NCI-H446 treated with DMSO at 0.1 percent for 48 hours (cell line): ENCODE measurements at places on chromosomes 16 and 17.

DNA sequence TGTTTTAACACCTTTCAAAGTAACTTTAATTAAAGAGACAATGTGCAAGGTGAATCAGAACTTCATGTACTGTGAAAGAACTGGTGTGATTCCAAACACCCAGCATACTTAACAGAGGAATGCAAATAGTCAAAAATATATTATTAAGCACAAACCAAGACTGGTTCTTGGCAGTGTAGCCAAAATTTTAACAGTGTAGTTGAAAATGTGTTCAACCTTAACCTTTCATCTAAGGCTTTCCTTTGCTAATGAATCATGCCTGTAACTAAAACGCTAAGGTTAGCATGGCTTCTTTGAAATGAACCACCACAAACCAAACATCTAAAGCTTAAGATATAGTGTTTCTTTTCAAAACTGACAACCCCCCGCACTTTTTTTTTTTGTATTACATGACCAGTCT lies 146.3 kb upstream of the AXIN2 start:
- no peak for DNase-seq

DNA sequence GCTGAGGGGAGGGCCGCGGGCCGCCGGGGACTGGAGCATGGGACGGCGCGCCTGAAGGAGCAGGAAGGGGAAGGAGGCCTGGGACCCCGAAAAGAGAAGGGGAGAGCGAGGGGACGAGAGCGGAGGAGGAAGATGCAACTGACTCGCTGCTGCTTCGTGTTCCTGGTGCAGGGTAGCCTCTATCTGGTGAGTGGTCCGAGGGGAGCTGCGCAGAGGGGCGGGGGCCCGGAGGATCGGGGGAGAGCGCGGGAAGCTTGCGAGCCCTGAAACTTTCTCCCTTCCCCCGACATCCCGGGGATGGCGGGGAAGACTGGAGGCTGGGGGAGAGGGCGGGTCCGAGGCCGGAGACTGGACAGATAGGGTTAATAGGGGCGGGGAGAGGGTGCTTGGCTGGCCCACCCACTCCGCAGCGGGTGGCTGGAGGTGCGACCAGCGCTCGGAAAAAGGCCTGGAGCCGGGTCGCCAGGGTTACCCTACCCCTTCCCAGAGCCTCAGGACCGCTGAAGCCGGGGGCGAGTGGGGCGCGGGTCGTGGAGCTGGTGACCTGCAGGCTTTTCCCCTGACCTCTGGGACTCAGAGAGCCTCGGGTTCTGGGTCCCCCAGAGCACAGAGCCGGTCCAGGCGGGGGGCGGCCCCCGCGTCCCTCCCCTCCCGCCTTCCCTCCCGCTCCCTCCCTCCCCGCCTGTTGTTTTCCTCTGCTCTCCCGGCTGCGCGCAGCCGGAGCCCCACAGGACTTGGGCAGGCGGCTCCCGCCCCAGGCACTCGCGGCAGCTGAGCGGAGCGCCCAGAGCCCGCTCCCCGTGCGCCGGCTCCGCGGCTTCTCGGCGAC lies 631 bp downstream of the NXPH3 start:
- no peak for DNase-seq

DNA sequence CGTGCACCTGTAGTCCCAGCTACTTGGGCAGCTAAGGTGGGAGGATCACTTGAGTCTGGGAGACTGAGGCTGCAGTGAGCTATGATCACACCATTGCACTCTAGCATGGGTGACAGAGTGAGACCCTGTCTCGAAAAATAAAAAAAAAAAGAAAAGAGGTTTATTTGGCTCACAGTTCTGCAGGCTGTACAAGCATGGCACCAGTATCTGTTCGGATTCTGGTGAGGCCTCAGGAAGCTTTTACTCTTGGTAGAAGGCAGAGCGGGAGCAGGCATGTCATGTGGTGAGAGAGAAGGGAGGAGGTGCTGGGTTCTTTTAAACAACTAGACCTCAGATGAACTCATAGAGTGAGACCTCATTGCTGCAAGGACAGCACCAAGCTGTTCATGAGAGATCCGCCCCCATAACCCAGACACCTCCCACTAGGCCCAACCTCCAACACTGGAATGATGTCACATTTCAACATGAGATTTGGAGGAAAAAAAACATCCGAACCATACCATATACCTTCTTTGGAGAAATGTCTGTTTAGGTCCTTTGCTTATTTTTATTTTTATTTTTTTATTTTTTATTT lies 10.3 kb upstream of the RMI2 start:
- no peak for DNase-seq

DNA sequence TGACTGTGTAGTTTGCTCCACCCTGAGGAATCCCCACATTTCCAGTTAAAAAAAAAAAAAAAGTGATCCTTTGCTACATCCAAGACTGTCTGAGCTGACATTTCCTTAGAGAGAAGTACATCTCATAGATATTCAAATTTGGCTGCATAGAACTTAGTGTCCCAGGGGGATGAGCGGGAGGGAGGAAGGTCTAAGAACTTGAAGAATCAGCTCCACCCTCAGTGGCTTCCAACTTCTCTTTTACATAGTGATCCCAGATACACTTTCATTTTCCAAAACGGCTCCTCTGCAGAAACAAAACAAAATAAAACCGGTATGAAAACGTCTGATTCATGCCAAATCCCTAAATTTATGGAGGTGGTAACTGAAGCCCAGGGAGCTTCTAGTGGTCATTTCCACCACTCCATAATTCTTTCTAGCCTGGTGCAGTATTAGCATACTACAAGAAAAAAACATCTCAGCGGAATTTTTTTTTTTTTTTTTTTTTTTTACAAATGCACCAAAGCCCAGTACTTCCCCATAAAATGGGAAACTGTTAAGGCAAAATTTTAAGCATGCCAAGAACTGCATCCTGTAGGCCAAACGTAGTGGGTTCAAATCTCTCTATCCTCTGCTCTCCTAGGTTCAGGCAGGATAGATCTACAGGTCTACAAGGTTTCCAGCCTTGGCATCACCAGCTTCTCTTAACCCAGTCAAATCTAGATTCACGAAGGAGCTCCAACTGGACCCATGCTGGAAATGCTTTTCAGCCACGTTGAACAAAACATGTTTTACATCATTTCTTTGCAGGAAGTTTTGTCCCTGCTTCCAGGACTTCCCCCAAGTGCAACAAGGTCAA lies 29.3 kb downstream of the MAF start:
- no peak for DNase-seq

DNA sequence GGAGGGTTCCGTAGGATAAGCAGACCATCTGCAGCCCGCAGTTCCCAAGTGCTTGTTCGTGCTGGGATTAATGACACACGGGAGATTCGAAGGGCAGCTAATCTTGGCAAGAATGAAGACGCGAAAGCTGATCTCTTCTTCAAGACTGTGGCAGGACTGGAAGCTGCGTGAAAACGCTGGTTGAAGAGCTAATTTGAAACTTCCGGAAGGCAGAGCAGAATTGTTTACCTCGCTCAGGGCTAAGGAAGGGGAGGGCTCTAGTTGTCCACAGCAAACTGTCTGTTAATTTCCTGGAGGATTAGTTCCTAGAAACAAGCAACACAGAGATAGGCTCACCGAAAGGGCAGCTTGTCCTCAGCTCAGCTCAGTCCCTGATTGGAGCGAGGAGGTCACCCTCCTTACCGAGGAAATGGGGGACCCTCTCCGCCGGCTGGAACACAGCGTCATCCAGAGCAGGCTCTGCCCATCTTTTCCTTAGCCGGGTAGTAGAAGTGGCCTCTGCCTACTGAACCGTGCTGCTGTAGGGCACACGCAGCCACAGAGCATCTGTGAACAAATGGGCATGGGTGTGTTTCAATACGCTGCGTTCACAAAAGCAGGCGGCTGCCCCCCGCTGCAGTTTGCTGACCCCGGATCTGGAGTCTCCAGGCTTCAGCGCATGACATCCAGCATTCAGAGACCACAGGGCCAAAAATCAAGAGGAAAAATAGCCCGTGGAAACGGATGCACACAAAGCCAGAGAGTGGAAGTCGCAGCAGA lies 16.7 kb upstream of the BAIAP2 start:
- no peak for DNase-seq

GRCh38 chr17:71725811-71726210 lies 395.0 kb upstream of the SOX9 start:
- peak; percentile 84 for DNase-seq

DNA sequence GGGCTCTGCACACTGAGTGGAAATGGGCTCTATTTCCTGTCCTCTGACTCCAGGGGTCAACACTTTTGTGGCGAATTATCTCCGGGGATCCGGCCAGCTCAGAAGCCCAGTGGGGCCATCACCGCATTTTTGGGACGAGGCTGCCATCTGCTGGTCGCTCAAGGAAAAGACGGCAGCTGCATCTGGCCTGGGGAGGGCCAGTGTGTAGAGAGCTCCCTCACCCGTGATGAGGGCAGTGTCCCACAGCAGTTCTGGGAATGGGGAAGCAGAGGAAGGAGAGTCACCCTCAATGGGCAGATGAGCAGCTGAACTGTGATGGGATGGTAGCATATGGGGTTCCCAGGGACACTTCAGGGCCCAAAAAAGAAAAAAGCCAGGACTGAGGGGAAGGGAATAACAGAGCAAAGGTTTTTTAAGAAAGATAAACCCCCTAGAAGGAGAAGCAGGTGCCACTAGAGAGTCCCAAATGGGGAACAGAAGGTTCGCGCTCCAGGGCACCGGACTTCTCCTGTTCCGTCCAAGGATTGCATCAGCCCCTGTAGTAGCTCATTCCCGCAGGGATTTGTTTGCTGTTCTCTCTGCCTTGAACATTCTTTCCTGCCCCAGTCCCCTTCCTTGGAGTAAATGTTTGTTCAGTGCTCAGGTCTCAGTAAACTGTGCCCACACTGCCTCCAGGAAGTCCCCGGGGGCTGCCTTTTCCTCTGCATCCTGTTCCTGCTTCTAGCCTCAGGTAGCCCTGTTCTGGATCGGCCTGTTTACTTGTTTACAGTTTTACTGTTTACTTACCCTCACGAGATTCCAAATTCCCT lies 9.3 kb upstream of the ABCC12 start:
- DNase-seq = no peak

DNA sequence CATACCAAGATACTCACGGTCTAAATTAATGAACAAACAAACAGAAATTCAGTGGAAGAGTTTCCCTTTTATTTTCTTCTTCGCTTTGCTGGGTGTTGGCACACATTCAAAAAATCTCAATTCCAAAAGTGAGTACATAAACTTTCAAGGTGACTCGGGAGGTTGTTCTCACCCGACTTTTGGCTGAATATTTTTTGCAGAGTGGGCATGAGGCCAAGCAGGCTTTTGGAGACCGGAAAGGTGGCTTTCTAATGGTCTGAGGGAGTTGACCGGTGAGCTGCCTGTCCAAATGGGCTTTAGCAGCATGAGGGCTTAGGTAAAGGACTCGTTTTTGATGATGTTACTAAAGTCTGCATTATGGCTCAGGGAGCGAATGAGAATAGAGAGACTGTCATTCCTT lies 318.7 kb downstream of the CPPED1 start:
- DNase-seq = no peak

GRCh38 chr17:79695293-79695790 lies 35.4 kb upstream of the ENPP7 start:
- DNase-seq = peak; percentile 74

DNA sequence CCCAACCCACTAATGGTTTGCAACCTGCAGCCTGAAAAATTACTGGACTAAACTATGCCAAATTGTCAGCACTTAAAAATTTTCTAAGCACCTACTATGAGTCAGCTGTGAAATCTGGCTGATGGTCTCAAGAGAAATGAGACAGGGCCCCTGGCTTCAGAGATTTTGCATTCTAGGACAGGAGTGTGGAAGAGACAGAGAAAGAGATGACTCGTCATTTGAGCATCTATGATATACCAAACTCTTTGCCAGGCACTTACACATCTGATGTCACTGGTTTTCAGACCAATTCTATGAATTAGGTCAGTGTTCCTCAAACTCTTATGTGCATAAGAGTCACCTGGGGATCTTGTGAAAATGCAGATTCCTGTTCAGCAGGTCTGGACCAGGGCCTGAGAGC lies 44.4 kb downstream of the CLEC19A start:
- no peak for DNase-seq

DNA sequence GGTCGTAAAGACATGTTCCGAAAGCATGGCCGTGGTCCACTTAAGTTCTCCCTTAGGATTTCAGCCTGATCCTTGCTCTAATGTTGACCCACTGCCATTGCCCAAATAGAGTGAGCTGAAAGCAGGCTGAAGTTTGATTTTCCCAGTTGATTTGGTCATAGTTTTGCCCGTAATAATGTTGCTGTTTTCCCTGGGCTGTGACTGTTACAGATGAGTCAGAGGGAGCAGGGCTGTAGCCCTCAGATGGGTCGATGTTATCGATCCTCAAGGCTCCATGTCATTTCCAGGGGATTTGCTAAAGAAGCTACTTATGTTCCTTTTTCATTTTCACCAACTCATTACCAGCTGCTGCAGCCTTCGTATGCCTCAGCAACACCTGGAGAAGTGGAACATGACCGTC lies 169.0 kb upstream of the ZFHX3 start:
- DNase-seq = no peak

- DNase-seq = no peak
These were observed 56.9 kb downstream of the RMI2 start for GRCh38 chr16:11402051-11402744.

DNA sequence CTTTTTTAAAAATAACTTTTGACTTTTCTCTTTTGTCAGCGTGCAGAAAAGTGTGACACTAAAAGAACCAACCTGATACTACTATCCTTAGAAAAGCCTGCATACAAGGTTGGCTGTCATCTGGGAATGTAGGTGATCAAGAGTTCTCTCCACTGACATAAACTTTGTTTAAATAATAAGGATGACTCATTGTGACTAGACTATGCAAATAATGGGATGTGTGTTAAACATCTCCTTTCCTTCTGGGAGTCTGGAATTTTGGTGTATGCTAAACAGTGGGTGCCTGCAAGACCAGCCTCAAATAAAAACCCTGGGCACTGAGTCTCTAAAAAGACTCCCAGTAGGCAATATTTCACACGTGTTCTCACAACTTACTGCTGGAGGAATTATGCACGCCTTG lies 373.4 kb downstream of the CNTNAP4 start:
- no peak for DNase-seq

GRCh38 chr16:48911700-48912099 lies 301.7 kb upstream of the N4BP1 start:
- no peak for DNase-seq

DNA sequence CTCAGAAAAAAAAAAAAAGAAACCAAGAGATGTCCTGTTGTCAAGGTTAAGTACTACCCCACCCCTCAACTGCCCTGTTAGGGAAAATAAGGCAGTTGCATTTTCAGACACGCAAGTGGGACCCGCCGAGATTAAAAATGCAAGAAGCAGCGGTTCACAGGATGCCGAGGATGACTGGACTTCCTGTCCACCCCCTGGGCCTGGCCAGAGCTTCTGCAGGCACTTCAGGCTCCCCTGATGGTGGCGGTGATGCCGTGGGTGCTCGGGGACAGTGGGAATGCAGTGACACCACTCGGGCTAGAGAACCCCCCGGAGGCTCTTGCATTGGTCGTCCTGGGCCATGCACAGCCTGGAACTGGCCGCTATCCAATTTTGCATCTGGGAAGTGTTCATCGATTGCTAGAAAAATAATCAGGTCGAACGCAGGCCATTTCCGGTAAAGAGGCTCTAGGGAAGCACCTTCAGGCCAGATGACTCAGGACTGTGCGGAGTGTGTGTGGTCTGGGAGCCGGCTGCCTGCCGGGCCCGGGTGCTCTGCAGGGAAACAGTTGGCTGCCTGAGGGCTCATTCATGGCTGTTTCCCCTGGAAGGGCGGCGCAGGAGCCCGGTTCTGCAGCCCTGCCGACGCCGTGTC lies 13.4 kb upstream of the CRISPLD2 start:
- DNase-seq = no peak

- DNase-seq = no peak
These were observed 96.7 kb downstream of the SEC14L1 start for GRCh38 chr17:77237232-77238008.

- no peak for DNase-seq
These were observed 53.7 kb downstream of the MAP2K6 start for GRCh38 chr17:69468207-69468606.

GRCh38 chr16:1914084-1914608 lies 4.1 kb downstream of the HS3ST6 start:
- DNase-seq = no peak
